ENCODE measurements at places on chromosomes 16 and 17.
A peak's percentile ranks its signal among the peaks of the same experiment; 100 is the strongest.

- no peak for DNase-seq
Measured at GRCh38 chr16:23692190-23692837, 13.6 kb downstream of the PLK1 start.

- no peak for DNase-seq
Measured at GRCh38 chr17:47622180-47622549, 27.6 kb upstream of the KPNB1 start.

- no peak for DNase-seq
Measured at GRCh38 chr16:52114379-52114778, 432.6 kb downstream of the TOX3 start.

- DNase-seq = peak; percentile 64
Measured at GRCh38 chr17:39547713-39548478, 59.8 kb downstream of the NEUROD2 start.

DNA sequence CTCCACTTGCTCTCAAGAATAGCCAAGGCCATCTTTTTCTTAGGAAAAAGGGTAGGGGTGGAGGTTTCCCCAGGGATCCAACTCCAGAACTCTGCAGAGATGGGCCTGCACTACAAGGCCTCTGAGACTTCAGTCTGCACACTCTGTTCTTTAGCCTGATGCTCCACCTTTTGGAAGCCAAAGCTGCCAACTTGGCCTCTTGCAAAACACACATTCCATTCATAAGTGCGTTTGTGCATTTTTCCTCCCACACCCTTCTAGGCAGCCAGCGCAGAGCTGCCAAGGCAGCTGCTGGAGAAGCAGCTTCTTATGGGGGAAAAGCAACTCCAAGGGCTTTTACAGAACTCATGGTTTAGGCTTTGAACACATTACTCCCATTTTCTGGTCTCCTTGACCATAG is 45.3 kb downstream of the REXO5 start:
- DNase-seq = no peak

GRCh38 chr16:7628981-7629380 is 296.3 kb downstream of the RBFOX1 start:
- DNase-seq = no peak

DNA sequence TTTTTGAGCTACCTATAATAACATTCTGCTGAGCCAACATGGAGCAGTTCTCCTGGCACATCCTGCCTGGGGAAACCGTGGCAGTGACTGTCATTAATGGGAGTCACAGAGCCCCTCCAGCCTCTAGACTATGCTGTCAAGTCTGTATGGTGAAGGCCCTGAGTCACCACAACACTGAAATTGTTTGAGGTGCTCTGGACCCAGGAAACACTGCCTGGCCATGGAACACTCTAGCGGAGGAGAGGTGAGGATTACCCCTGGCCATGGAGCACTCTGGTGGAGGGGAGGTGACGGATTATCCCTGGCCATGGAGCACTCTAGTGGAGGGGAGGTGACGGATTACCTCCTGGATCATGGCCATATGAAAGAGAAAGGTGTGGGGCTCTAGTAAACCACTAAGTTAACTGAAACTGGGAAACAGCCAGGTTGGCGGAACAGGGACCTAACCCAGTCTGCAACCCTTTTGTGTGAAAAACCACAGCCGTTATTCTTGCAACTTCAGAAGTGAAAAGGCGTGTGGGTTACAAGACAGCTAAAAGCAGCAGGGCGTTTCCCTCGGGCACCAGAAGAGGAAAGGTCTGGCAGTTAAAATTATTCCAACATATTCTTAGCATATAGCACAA is 156.7 kb downstream of the KCNJ12 start:
- DNase-seq = no peak

DNA sequence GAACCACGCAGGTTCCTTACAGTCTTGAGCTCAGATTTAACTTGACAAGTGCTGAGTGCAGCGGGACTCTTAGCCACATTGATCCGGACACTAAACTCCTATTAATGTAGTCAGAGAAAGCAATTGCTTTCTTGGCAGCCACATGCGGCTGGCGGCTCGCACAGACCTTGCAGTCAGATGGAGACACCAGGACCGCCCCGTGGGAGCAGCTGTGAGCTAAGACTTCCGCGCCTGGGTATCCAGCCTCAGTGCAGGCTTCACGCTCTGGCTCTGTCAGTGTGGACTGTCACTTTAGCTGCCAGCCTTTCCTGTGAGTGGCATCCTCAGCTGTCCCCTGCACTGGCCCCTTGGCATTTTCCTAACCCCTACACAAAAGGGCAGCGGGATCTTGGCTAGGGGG is 80.9 kb upstream of the NLRP1 start:
- no peak for DNase-seq

DNA sequence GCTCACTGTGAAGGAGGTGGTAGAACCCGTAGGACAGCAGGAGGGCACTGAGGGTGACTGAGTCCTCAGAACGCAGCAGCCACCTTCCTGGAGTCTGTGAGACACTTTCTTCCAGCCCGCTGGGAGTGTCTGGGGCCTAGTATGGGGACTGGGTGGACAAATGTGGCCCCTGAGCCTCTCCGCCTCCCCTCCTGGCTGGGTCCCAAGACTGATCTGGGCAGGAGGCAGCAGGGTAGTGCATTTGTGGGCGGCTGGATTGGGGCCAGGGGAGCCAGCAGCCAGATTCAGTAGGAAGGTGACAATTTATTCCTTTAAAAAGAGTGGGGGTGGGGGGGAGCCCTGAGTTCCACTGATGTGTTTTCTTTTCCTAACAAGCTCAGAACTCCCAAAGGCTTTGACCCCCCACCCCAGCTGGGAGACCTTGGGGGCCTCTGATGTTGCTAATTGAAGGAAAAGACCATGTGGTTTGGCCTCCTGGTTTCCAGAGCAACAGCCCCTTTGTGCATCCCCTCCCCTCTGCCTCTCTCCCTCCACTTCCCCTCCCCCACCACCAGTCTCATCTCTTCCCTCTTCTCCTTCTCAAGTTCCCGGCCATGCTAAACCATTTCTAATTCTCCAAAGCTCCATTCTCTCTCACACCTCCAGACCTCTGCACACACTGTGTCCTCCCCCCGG is 4.4 kb downstream of the CLEC19A start:
- DNase-seq = no peak

GRCh38 chr17:42679492-42680330 is 1.9 kb downstream of the CCR10 start:
- DNase-seq = peak; percentile 70

GRCh38 chr16:57265850-57266530 is 18.5 kb downstream of the PLLP start:
- no peak for DNase-seq

- no peak for DNase-seq
Measured at GRCh38 chr17:66767154-66767933, 67.6 kb upstream of the CACNG5 start.

DNA sequence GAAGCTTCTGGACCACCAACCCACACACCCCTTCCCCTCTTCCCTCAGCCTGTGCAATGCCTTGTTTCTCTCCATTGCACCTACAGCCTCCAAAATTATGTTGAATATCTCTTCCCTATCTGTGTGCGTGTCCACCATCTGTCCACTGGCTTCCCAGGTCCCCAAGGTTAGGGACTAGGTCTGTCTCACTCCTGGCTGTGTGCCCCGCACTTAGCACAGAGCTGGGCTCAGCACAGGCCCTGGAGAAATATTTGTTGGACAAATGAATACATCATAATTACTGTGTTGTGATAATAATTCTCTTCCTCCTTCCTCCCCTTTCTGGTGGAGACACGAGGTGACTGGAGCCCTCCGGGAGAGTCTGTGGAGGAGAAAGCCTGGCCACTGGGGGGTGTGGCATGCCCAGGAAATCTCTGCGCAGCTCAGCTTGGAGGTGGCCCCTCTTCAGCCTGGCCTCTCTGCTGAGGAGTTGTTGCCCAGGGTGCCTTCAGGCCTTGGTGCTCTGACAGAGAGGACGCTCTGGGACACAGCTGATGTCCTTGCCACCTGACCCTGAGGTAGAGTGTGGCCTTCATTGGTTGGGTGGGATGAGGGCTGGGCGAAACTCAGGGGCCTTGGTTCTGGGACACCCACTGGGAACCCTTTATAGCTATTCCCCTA is 3.3 kb upstream of the BRD7 start:
- no peak for DNase-seq

All from CD4-positive, alpha-beta T cell treated with Interleukin-4 for 4 hours (primary cell).